ENCODE measurements at places on chromosomes 5 and 9.

DNA sequence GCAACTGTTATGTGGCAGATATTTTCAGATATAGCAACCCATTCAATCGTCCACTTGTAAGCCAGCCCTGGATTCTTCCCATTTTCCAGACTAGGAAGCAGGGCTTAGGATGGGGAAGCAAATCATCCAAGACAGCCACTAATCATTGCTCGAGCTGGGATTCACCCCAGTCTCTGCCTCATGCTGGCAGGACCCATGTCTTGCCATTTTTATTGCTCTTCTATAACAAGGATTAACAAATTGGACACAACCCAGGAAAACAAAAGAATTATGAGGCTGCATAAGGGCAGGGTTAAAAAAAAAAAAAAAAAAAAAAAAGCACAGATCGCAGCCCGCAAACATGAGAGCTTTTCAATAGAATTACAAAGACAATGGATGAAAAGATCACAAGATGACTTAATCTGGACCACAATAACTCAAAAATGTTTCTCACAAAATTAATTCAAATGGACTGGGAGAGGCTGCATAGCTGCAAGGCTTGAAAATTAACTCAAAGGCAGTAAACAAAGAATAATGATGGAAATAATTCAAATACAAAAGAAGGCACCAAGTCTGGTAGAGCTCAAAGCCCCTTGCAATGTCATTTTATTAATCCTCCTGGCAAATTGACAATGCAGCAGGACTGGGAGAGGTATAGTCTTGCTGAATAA, 40.7 kb downstream of the ASTN2 start:
- no peak for DNase-seq

DNA sequence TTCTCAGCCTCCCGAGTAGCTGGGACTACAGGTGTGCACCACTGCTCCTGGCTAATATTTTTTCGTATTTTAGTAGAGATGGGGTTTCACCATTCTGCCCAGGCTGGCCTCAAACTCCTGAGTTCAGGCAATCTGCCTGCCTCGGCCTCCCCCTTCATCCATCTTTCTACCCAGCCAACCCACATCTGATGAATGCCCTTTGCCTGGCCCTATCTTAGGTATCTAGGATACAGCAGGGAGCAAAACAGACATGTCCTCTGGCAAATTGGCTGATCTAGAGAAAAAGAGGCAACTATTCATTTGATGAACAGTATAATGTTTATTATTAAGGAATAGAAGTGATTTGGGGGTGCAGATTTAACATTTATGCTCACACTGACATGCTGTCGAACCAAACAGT, 123.0 kb downstream of the TRIO start:
- DNase-seq: no peak

DNA sequence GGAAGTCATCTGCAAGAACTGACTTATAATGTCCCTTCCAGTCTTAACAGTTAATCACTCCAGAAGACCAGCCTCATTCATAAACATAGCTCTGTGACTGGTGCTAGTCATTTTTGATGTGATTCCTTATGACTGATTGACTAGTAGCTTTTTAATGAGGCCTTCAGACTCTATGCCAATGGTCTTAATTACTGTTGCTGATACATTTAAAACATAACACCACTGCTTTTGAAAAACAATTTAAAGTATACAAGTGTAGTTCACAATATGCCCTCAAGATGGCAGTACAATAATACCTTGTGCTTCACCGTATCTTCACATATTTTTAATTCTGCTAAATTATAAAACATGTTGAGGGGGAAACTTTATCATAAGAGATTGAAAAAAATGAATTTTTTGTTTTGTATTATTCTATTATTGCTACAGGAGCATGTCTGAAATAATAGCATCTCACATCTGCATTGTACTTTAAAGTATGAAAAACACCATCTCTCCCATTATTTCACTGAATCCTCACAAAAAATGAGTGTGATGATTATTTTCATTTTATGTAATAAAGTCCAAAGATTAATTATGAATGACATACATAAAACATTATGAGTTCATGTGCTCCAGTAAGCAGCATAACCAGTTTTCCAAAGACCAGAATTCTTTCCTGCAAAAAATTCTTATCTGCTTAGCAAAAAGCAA, 55.2 kb upstream of the SHISAL2B start:
- DNase-seq: peak; percentile 21

- no peak for DNase-seq
These were observed 8.6 kb downstream of the ADAM19 start for GRCh38 chr5:157566902-157567489.

- DNase-seq: no peak
These were observed 149.5 kb downstream of the PCSK1 start for GRCh38 chr5:96283589-96283988.

GRCh38 chr9:4741365-4742089, 525 bp upstream of the AK3 start:
- DNase-seq: no peak

- no peak for DNase-seq
These were observed 180.8 kb upstream of the KLF9 start for GRCh38 chr9:70595211-70595610.

GRCh38 chr9:70594386-70594944, 180.0 kb upstream of the KLF9 start:
- DNase-seq: no peak
